ENCODE measurements at places on chromosomes 11 and 22. TPM values are rescaled to one million over a fixed set of nuclear protein-coding genes. Genes with fewer than 3 reads are reported as not detected.

Gene C22orf42
- total RNA-seq = 4.1 TPM

GRCh38 chr11:34209809-34210208 is 104.4 kb downstream of the NAT10 start:
- no peak for ATAC-seq

- ATAC-seq = peak; percentile 57
These were observed 741 bp upstream of the TMEM179B start for GRCh38 chr11:62786318-62787004.

Gene CARNS1
- total RNA-seq = 0.36 TPM

GRCh38 chr22:29704528-29705285 is 15.1 kb upstream of the CABP7 start:
- peak; percentile 37 for ATAC-seq

DNA sequence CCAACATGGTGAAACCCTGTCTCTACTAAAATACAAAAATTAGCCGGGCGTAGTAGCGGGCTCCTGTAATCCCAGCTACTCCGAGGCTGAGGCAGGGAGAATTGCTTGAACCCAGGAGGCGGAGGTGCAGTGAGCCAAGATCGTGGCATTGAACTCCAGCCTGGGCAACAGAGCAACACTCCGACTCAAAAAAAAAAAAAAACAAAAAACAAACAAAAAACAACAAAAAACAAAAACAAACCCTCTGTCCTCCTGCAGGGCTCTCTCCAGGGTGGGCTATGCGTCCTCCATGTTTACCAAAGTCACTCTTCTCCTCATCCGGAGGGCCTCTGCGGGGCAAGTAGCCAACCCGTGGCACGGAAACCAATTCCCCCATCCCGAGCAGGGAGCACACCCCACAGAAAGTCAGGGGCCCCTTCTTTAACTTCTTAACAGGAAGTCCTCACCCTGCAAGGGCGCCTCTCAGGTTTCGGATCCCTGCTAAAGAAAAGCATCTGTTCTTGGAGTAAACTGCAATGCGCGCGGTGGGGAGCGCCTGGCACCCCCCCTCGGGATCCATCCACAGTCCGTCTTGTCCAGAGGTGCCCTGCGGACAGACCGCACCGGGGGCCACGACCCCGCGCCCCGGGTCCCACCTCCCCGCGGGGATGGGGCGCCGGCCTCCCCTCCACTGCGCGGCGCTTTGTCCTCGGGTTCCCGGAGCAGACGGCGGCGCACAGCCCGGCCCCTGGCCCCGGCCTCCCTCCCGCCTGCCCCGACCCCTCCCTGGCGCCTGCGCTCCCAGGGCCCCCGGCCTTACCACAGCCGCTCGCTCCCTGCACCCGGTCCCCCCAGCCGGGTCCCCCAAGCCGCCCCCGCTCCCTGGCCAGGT is 712 bp downstream of the CERK start:
- peak; percentile 44 for ATAC-seq

GRCh38 chr22:29351891-29352290 is 36.4 kb upstream of the RASL10A start:
- no peak for ATAC-seq

DNA sequence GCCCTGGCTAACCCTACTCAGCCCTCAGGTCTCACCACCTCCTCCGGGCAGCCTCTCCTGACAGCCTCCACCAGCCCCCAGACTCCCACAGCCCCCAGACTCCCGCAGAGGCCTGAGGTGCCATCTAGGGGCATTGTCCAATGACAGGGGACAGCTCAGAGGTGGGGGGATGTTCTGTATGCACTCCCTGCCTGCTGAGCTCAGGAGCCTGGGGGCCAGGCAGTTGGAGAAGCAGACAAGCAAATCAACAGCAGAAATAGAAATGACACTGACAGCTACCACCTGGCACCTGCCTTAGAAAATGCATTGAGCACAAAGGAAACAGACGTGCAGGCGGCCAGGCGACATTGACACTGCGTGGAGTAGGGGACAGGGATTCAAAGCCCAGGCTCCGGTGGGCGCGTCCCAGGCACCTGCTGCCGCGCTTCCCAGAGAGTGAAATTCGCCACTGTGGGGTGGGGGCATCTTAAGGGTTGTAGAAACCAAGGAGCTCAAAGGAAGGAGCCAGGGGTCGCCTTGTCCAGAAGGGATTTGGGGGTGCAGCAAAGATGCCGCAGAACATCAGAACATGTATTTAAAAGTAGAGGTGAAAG is 22.5 kb upstream of the WNT7B start:
- no peak for ATAC-seq

Gene RAC2
- 0.73 TPM for total RNA-seq

DNA sequence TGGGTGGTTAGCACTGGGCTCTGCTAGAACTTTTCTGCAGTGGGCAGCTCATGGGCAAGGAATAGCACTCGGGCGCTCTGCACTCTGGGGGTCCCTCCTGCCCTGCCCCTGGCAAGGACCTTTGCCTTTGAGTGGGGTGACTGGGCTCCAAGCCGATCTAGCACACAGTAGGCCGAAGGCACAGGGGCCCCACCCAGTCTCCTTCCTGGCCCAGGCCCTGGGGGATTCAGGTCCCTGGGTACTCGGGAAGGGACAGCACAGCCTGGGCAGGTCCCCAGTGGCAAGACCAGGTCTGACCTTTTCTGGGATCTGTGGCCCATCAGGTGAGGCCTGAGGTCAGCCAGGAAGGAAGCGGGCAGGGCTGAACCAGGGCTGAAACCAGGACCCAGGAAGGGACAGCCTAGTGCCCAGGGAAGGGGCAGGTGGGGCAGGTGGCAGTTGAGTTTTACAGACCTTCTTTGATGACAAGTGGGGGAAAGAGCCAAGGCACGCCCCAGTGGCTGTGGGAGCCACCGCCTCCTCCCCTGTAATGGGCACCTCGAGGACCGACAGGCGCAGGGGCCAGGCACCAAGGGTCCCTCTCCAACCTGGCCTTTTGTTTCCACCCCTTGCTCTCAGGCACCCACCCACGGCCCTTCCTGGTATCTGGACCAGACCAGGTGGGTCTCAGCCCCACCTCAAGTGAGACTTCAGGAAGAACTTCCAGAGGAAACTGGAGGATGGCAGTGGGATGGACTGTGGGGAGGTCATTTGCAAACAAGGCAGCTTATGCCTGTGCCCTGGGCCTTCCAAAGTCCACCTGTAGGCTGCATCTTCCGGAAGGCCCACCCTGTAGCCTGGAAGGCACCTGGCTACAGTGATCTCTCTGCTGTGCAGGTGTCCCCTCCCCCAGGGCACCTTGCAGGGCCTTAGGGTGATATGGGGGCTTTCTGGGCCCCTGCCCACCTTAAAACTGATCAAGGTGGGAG is 883 bp upstream of the AIFM3 start:
- ATAC-seq = no peak

DNA sequence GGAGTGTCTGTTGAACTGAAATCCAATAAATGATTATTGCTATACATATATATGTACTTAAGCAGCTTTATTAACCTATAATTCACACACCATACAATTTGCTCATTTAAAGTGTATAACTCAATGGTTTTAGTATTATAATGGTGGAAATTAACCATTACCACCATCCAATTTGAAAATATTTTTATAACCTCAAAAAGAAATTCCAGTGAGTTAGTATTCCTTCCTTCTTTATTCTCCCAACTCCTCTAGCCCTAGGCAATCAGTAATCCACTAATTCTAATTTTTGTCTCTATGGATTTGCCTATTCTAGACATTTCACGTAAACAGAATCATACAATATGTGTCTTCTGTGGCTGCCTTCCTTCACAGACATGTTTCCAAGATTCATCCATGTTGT is 64.8 kb downstream of the MAPK1 start:
- no peak for ATAC-seq

DNA sequence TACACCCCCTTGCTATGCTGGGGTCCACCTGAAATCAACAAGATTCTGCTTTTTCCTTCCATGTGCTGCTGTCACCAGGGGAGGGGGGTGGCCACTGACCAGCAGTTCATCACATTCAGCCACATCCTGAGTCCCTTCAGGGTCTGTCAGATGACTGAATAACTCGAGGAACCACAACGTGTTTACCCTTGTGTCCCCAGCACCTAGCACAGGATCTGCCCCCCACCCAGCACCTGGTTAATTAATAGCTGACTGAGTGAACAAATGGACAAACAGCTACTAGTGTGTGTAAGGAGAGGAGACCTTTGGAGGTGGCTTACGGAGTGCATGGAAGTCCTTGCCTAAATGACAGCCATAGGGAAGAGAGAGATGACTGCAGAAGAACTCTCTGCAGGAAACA is 119.5 kb upstream of the NCAM1 start:
- ATAC-seq = no peak

GRCh38 chr11:9276571-9276970 is 11.4 kb upstream of the DENND5A start:
- no peak for ATAC-seq

Gene TESMIN
- 6.4 TPM for total RNA-seq

DNA sequence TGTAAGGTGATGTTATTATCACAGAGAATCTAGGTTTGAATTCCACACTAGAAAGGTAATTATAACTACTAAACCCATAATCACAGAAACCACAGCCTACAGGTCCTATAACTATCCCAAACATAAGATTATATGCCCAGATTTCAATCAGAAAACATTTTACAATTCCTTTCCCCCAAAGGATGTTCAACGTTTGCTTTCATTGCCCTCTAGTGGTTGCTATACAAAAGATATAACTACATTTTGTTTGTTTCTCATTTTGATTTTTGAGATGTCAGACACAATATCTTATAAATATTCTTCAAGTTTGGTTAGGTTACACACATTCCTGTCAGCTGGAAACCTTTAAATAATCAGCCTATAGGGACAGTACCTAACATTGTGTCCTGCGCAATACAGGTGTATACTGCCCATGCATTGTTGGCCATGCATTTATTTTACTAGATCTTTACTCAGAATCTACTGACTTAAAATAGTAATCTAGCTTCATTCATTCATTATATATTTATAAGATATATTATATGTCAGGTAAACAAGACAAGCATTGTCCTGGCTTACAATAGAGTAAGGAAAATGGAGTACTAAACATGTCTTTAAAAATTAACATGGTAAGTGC is 530.5 kb upstream of the CCDC90B start:
- ATAC-seq = no peak

- no peak for ATAC-seq
These were observed 43.4 kb downstream of the PAX6 start for GRCh38 chr11:31767685-31768084.

Gene ABTB2
- total RNA-seq = 3.1 TPM

DNA sequence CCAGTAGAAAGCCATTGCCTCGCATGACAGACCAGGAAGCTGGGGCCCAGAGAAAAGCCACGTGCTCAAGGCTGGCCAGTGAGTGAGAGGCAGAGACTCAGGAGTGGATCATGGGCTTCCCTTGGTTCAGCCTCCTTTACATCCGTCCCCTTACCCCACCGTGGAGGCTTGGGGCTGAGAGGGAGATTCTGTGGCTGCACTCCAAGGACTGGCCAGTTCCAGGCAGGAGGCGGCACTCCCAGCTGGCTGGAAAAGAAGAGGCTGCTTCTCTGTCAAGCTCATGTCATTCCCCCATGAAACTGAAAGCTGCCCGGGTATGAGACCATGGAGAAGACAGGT is 6.6 kb upstream of the ASCL2 start:
- ATAC-seq = peak; percentile 52

DNA sequence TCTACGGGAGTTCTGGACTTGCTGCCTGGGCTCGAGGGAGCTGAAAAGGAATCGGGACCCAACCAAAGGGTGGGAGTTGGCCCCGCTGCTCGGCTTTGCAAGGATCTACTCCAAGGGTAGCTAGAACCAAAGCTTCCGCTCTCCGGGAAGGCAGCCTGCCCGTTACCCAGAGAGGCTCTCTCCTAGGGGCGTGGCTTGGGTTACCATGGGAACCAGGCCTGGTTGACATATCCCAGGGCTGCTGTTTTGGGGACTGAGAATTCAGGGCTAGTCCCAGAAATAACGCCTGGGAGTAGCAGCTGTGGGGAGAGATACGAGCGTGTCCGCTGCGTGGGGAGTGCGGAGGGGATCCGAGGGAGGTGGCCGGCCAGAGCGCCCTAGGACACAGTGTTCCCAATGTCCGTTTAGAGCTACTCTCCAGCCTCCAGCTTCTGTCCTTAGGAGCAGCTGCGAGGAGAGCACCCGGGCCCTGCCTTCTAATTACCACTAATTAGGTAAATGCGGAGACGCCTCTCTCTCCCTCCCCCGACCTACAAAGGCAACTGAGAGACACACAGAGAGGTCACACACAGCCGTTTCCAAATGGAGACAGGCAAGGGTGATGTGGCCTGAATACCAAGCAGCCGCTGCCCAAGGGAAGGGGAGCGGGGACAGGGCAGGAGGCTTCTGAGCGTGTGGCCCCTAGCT is 141.6 kb upstream of the CADM1 start:
- ATAC-seq = peak; percentile 91

DNA sequence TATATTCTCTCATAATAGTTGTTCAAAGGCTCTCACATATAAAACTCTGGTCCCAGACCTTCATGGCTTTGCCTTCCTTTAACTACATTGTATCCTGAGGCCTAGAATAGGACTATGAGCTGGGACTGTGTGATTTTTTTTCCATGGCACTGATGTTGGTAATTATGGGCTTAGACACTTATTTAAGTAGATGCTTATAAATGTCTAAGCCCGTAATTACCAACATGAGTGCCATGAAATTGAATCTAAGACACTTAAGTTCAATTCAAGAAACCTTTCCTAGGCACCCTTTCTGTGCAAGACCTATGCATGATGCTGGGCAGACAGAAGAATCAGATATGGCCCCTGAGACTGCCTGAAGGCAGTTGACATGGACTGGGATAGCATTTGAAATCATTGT is 63.0 kb downstream of the P4HA3 start:
- ATAC-seq = no peak

- ATAC-seq = no peak
These were observed 16.7 kb upstream of the ARHGAP32 start for GRCh38 chr11:129208863-129209262.

Gene KLHL35
- total RNA-seq = 1.2 TPM

- ATAC-seq = no peak
These were observed 11.2 kb downstream of the LARGE1 start for GRCh38 chr22:33909075-33909458.

- ATAC-seq = peak; percentile 93
These were observed 15.8 kb upstream of the CHADL start for GRCh38 chr22:41256254-41257253.

DNA sequence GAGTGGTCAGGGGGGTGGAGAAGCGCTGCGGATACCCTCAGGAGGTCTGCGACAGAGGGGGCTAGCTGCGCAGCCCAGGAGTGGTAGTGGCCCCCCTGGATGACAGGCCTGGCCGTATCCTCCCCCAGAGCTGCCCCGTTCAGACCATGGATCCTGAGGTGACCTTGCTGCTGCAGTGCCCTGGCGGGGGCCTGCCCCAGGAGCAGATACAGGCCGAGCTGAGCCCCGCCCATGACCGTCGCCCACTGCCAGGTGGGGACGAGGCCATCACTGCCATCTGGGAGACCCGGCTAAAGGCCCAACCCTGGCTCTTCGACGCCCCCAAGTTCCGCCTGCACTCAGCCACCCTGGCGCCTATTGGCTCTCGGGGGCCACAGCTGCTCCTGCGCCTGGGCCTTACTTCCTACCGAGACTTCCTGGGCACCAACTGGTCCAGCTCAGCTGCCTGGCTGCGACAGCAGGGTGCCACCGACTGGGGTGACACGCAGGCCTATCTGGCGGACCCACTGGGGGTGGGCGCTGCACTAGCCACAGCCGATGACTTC is 505 bp downstream of the NUDT22 start:
- peak; percentile 15 for ATAC-seq

GRCh38 chr22:42655693-42656092 is 6.5 kb upstream of the CYB5R3 start:
- ATAC-seq = peak; percentile 35
